H1 (cell line): ENCODE measurements at places on chromosomes 1 and 21.

- DNase-seq: no peak
These were observed 5.4 kb downstream of the PRAMEF12 start for GRCh38 chr1:12778907-12779306.

DNA sequence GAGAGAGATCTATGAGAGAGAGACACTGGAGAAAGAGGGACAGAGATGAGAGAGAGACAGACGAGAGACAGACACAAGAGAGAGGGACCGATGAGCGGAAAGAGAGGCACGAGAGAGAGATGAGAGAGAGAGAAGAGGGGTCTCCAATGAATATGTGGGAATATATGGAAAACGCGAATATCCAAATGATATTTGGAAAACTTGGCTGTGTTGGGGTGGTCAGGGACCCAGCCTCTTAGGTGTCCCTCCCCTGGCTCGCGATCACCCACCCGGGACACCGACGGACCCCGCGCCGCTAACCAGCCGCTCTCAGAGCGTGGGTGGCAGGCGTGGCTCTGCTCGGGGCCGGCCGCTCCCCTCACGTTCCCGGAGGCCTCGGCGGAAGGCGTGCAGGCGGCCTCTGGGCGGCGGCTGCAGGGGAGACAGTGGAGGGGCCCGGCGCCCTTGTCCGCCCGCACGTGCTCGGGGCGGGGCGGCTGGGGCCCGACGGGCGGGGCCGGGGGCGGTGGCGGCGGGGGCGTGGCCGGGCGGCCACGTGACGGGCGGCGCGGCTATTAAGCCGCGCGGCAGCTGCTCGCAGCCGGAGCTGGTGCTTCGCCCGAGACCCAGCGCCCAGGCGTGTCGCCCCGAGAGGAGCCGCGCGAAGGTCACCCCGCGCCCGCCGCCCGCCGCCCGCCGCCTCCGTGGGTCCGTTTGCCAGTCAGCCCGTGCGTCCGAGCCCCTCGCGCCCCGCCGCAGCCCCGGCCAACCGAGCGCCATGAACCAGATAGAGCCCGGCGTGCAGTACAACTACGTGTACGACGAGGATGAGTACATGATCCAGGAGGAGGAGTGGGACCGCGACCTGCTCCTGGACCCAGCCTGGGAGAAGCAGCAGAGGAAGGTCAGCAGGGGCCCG, at the start of gene ACTN2:
Gene ACTN2, plus strand, starts transcription at position 583 of the 898 bp plus-strand sequence. Its CDS starts 175 bp downstream, at position 758.
- DNase-seq: no peak

GRCh38 chr1:146019231-146020057, 2.1 kb downstream of the HJV start:
- no peak for DNase-seq

DNA sequence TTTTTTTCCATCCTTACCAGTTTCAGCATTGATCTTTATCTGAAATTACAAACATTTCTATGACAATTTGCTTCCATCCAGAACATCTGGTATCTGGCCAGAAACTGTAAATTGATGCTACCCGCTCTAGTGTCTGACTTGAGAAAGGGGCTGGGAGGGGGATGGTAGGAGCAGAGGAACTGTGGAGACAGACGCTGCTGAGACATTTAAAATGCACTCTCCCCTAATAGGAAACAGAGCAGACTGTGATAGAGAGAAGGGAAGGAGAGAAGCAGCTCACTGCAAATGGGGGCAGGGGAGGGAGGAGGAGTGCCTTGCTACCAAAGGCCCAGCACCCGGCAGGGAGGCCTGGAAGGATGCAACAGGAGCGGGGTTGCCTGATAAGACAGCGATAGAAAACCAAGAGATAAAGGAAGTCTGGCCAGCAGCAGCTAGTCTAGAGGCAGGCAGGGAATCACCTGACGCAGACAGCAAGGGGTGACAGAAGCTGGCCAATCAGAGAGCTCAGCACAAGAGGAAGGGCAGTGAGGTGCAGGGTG, 195.5 kb upstream of the NFIA start:
- peak; percentile 15 for DNase-seq

DNA sequence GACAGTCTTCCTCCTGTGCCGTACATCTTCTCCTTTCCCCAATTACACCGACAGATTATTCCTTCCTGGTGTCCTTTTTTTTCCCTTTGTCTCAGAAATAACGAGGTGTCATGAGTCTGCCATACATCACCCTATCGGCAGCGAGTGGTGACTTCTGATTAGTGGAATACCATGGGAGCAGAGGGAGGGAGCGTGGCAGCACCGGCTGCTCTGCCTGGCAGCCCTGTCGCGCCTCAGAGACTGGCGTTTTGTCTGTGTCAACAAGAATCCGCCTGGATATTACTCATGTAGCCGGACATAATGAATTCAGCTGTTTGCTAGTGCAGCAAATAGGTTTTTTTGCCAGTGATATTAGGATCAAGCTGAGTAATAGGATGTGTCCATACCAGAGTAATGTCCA, 51.8 kb downstream of the UTP25 start:
- DNase-seq: no peak

DNA sequence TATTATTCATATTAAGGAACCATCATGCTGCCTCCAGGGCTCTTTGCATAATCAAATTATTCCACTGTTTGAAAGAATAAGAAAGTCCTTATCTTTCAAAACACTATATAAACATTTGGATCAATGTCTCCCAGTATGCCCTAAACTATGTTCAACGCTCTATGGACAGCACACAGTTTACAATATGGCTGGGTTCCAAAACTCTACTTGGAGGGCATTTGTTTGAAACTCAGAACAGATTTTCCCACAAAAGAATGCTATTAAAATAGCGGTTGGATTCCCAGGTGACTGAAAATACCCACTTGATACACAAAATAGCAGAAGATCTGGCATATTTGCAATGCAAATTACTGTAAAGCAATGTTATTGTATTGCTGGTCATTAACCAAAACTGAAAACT, 3.2 kb downstream of the HAO2 start:
- DNase-seq: no peak

DNA sequence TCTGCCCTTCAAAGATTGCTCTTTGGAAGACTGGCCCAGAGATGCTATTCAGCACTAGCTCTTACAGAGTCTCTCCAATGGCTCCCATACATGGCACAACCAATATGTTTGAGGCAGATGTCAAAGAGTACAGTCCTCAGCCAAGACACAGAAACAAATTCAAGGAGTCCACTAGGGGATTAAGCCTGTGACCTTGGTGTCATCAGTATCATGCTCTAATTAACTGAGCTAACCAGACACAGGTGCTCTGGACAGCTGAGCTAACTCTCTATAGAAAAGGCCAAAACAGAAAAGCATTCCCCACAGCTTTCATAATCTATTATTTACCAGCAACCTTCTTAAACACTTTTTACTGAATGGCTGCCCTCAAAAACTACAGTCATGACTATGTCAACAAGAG, 666.0 kb upstream of the PLXNA2 start:
- DNase-seq: no peak

DNA sequence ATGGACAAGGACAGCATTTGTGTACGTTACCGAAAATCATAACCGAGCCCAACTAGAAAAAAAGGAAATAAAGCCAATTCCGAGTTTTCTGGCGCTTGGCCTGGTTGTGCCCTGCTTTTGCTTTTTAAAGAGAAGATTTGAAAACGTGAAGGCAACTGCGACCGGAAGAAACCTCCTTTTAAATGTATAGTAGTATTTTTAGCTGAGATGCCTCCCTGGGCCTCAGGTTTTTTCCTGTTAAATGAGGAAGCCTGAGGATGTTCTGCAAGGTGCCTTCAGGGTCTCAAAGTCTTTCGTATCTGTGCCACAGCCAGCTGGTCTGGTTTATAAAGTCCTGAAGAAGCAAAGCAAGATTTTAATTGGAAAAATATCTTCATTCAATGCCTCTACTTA, 371 bp upstream of the ODF2L start:
- no peak for DNase-seq

GRCh38 chr1:213656503-213656902, 331.3 kb upstream of the PROX1 start:
- DNase-seq: no peak
